ENCODE measurements at places on chromosomes 5 and 9.

DNA sequence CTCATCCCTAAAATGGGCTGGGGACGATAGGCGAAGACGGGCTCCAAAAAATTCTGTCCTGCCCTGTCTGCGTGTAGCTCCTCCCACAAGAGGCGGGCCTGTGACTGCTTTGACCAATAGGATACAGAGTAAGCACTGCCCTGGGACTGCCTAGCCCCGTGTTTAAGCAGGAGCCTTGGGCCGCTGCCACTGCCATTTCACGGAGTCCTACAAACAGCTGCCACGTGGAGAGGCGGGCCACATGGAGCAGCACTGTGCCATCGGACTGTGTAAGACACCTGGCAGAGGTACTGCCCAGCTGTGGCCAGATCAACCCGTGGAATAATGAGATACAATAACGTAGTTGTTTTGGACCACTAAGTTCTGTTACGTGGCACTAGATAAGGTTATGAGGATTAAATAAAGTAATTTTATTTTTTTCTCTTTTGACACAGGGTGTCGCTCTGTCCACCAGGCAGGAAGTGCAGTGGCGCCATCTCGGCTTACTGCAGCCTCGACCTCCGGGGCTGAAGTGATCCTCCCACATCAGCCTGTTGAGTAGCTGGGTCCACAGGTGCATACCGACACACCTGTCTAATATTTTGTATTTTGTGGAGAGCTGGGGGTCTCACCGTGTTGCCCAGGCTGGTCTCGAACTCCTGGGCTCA, 87.2 kb downstream of the LMNB1 start:
- DNase-seq, result no peak

DNA sequence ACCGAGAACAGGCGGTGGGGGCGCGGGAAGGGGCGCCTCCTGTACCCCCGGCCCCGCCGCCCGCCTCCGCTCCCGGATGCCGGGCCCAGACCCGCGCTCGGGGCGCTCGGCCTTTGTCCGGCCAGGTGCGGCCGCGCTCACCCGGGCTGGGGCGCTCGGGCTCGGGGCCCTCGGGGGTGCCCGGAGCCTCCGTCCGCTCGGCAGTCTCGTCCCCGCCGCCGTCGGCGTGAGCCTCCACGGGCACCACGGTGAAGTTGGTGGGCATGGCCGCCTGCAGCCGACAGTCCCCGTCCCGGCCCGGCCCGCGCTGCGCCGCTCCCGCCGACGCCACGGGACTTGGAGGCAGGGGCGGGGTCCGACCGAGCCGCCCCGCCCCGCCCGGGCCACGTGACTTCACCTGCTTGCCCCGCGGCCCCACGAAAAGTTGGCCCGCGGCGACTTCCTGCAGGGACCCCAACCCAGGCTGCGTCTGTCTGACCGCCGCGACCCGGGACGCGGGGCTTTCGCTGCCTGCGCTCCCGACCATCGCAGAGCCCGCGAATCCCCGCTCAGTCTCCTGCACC, at the start of gene SLC12A7:
Gene SLC12A7, minus strand, starts transcription at position 337 of the 563 bp plus-strand sequence. Its CDS starts 72 bp downstream, at position 265.
- DNase-seq, result no peak

- DNase-seq, result no peak
Observed at GRCh38 chr5:111636736-111637135, 120.3 kb downstream of the NREP start.

DNA sequence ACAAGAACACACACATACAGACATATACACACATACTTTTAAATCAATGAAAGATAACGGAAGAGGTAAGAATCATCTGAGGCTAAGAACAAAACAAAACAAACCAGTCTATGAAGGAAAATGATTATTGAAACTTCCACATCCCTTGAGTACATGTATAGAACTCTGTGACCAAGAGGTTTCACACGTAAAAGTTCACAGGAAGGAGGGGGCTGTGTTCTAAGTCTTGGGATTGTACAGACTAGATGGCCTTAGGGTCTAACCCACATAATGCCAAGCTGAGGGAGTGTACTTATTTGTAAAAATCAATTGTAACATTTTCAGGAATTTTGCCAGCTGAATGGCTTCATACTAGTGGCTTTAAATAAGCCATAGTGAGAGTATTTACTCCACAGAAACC, 144.4 kb upstream of the IFNE start:
- no peak for DNase-seq

DNA sequence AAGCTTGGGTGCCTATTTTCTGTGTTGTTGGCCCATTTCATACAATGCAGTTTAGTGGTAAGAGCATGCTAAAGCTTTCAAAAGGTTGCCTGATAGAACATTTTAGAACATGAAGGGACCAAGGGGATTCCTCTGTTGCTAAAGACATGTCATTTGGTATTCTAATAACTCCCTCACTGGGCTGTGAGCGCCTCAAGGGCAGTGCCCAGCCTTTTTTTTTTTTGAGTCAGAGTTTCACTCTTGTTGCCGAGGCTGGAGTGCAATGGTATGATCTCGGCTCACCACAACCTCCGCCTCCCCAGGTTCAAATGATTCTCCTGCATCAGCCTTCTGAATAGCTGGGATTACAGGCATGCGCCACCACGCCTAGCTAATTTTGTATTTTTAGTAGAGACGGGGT, 77.1 kb downstream of the PCSK5 start:
- DNase-seq, result no peak

DNA sequence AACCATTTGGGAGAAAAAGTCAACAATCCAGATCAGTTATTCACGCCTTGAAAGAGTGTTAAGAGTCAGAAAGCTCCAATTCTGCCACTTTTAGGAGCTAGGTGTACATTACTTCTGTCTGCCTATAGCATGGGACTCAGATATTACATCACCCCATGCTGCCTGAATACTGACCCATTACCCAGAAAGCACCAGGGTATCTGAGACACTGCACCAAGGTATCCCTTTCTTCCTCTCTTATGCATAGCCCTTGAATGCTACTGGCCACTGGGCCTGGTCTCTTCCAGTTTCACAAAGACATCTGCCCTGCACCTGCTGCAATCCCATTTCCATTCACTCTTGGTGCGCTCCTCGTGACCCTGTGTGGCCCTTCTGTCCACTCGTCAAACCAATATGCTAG, 2.6 kb downstream of the STRBP start:
- no peak for DNase-seq

- DNase-seq, result no peak
Observed at GRCh38 chr5:88818296-88818695, 64.7 kb downstream of the MEF2C start.

- no peak for DNase-seq
Observed at GRCh38 chr9:110334871-110335270, 2.8 kb downstream of the TXNDC8 start.

DNA sequence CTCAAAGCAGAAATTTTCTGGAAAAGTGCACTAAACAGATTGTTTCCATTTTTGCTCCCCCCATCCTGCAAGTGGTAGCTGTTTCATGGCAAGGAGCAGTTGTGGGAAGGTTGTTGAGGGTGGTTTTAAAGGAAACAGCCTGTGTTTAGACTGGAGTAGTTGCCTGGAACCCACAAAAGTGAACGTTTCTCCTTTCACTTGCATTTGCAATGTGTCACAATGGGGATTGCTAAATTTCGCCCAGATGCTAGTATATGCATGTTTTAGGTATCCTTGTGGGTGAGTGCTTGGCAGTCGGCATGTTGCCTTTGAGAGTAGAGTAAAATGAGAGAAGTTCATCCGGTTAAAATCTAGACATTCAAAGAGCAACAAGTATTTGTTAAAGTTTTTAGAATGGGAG, 1099.9 kb upstream of the DMAC1 start:
- no peak for DNase-seq

DNA sequence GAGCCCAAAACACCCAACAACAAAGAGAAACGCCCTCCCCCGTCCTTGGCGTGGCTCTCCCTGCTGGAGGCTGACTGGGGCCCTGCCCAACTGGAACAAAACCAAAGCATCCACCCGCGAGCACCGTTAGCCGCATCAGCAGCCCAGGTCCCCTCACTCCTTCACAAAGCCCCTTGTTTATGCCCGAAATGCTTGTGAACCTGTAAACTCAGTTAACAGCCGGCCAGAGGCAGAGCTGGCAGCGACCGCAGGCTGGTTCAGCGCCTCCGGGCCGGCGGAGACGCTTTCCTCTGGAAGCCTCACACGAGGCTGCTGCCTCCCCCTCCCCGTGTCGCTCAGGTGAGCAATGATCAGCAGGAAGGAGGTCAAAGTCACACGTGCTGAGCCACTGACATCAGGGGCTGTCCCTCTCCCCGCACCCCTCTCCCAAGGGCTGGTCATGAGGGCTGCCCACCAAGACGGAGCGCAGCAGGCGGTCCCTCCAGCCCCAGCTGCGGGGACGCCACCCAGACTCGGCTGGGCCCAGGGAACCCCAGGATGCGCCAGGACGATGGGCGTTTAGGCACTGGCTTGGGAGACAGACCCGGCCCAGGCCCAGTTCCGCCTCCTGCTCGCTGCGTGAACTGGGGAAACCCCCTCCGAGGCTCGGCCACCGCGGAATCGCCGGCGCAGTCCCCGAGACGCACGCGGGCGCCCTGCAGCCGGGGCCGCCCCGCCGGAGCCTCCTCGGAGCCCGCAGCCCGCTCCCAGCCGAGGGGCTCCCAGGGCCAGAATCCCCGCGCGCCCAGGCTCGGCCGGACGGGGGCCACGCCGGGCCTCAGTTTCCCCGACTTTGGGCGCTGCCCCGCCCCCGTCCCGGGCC, 563 bp downstream of the SNAPC4 start:
- peak; percentile 27 for DNase-seq

DNA sequence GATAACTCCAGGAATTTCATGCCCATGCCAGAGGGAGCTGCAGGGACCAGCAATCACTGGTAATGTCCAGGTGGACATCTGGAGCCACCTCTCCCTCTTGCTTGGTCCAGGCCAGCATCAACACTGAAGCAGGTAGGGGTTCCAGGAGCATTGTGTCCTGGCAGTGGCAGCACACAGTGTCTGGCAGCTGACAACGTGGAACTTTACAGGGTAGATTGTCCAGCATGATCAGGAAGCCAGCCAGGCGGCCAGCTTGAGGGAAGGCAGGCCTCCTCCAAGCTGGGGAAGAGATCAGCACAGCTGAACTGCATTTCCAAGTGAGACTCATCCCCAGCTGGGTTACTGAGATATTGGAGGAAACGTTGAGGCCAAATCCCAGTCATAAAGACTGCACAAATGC, 82.6 kb upstream of the RASGRF2 start:
- no peak for DNase-seq

DNA sequence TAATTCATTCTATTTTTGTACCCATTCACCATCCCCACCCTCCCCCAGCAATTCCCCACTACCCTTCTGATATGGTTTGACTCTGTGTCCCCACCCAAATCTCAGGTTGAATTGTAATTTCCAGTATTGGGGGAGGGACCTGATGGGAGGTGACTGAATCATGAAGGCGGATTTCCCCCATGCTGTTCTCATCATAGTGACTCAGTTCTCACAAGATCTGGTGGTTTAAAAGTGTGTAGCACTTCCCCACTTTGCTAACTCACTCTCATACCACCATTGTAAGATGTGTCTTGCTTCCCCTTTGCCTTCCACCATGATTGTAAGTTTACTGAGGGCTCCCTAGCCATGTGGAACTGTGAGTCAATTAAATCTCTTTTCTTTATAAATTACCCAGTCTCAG, 25.9 kb upstream of the TESK1 start:
- no peak for DNase-seq

GRCh38 chr5:14806456-14806855, 65.1 kb downstream of the ANKH start:
- DNase-seq, result peak; percentile 33

DNA sequence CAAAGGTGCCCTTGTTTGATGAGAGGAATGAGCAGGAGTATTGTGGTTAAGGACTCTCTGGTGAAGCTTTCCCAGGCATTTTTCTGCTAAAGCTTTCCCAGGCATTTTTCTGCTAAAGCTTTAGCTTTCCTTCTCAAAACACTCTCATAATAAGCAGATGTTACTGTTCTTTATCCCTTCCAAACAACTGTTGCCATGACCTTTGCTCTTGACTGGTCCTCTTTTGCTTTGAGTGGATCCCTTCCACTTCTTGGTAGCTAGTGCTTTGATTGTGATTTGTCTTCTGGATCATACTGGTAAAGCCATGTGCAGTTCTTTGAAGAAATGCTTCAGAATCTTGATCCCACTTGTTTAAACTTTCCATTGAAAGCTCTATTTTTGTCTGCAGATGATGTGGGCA, 85.8 kb downstream of the GPBP1 start:
- DNase-seq, result no peak

- DNase-seq, result peak; percentile 54
Observed at GRCh38 chr9:111356481-111357244, 26.6 kb upstream of the OR2K2 start.

GRCh38 chr5:54761213-54761701, 224.1 kb downstream of the ESM1 start:
- DNase-seq, result no peak

DNA sequence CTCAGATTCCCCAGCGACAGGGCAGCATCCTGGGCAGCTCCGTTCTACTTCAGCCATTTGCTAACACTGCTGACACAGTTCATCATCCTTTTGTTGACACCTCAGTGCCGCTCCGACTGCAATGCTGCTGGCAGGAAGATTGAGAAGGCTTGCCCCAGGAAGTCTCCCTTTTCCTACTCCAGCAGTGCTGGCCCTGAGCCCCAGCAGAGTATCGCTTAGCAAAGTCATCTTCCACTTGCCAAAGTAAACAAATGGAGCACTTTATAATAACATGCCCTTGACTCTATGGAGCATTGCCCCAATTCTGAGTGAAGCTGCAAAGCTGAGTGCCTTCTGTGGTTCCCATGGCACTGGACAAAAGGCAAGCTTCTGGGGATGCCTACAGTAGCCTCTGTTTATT, 32.2 kb downstream of the PRLR start:
- peak; percentile 57 for DNase-seq

DNA sequence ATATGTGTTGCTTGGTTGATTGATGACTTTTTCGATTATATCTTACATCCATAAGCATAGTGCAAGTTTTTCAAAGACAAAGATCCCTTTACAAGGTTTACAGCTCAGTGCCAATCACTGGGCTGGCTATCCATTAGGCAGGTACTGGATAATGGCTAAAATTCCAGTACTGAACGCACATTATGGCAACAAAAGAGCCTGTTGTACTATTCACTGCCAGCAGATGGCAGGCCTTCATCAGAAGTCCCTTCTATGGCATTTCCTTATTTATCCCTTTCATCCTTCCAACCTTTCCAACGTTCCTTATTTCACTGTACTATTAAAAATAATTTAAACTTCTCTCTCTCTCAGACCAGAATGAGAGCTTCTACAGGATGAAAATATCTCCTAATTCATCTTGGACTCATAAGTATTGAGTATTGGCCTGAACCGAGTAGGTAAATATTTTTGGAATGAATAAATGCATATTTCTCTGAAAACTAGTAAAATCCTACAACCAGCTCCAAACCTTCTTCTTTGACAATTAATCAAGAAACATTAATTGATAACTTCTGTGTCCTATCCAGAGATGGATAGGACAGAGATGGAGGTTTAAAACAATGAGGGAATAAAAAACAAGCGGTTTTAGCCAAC, 6.7 kb upstream of the WNT8A start:
- no peak for DNase-seq

GRCh38 chr5:111628901-111629300, 116.6 kb upstream of the STARD4 start:
- no peak for DNase-seq
